T-helper 17 cell (primary cell): ENCODE measurements at places on chromosomes 2 and 18.

DNA sequence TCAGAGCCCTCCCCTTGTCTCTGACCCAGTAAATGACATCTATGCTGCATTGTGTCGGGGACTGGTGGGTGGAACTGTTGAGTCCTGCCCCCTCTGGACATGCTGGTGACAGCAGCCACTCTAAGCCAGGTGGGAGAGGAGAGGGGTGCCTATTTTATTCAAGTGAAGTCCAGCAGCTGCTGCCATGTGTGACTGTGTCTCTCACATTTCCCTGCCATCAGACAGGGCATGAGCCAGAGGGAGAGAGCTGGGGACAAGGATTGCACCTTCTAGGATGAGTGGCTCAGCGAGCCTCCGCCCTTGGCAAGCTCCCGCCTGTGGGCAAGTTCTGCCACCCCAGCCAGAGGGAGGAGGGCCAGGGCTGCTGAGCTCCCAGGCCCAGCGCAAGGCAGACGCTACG is 13.7 kb downstream of the NGEF start:
- no peak for DNase-seq

DNA sequence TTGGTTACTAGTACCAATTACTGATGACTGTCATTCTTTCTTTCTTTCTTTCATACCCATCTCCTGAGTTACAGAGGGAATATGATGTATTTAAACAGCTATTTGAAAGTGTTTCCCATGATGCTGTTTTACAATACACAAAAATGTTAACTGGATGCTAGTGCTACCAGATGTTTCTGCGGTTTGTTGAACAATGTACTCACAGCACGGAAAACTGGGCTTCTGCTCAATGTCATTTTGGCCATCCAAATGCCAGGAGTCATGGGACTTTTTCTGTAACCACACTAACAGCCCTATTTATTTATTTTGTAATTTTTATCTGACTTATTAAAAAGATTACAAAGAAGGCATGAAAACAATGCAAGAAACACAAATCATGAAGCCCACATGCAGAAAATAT is 313.8 kb downstream of the RIT2 start:
- DNase-seq: no peak

DNA sequence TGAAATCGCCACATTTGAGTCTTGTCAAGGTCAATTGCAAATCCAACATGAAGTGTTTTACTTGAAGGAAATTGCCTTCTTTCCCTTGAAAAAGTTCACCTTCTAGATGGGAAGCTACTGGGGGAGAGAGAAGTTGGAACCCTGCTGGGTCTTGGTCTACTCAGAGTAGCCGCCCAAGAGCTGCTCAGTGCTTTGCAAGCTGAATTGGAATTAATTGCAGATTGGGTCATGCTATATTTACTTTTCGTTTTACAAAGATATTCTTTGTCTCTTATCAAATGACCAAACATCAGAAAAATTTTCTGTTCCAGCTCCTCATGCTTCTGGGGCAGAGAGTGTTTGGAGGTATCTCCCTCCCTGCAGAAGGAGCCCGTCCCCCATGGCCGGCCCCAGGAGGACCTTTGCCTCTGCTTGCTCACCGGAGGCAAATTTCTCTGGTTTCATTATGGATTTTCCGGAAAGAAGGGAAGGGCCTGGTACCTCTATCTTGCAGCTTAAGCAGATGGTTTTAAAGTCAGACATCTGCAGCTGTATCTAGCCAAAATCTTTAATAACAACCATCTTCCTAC is 289.7 kb downstream of the MYT1L start:
- DNase-seq: no peak

- no peak for DNase-seq
These were observed 853 bp downstream of the GNAL start for GRCh38 chr18:11689669-11690565.

DNA sequence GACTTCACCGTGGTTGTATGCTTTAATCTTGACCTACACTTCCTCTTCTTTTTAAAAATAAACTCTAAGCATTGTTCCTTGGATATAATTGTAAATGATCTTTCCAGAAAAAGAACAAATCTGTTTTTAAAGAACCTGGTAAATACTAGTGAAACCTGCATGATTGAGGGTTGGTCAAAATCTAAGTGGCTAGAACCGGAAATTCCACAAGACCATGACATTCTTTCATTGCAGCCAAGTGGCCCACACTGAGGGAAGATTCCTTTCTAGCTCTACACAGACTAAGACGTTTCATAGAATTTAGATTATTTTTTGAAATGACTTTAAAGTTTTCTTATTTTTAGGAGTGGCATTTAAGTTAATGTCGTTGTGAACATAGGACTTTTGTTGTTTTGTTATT is 356.7 kb downstream of the NYAP2 start:
- DNase-seq: no peak

DNA sequence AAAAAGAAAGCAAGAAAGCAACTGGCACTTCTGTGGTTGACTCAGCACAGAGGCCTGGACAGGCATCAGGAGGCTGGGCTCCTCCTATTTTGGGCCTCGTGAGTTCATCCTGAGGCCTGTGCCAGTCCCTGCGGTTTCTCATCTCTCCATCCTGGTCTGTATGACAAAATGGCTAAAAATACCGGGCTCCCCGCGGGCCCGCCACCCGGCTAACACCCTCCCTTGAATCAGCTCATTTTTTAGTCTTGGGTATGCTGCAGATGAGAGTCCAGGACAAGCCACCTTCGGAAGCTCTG is 62.3 kb upstream of the YWHAQ start:
- no peak for DNase-seq

DNA sequence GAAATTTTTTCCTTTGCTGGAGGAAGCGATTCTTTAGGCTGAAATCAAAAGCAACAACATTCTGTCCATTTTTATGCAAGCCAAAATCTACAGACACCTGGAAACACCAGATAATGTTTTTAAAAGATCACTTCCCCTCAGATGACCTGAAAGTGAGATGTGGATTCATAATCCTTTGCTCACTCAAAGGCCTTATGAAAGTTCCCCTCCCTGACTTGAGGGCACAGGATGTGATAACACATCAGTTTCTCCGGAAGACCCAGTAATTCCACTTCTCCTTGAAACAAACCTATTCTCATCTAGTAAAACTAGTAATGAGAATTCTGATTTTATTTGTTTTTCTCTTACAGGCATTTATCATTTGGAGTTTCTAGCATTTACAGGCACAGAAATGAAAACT is 218.3 kb upstream of the RND3 start:
- no peak for DNase-seq

DNA sequence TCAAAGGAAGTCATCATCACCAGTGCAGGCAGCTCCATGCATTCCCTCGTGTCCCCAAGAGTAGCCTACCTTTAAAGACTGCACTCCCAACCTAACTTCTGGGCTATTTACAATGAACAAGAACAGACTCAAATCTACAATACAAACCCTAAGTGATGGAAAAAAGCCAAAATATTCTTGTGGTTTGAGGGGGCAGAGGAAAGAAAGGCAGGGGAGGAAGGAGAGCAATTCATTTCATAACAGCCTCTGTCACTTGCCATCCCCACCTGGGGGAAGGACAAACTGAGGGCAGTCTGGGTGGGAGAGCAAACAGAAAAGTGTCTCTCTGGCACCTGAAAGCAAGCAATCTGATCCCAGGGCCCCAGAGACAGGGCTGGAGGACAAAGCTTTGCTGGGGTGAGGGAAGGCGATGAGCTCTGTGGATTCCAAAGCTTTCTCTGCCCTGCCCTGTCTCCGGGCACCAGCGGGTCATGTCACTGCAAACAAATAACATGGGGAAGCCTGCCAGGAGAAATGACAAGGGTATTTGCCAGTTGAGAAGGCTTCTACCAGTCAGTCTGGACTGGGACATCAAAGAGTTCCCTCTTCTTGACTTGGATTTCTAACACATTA is 528.0 kb upstream of the TNP1 start:
- DNase-seq: no peak

DNA sequence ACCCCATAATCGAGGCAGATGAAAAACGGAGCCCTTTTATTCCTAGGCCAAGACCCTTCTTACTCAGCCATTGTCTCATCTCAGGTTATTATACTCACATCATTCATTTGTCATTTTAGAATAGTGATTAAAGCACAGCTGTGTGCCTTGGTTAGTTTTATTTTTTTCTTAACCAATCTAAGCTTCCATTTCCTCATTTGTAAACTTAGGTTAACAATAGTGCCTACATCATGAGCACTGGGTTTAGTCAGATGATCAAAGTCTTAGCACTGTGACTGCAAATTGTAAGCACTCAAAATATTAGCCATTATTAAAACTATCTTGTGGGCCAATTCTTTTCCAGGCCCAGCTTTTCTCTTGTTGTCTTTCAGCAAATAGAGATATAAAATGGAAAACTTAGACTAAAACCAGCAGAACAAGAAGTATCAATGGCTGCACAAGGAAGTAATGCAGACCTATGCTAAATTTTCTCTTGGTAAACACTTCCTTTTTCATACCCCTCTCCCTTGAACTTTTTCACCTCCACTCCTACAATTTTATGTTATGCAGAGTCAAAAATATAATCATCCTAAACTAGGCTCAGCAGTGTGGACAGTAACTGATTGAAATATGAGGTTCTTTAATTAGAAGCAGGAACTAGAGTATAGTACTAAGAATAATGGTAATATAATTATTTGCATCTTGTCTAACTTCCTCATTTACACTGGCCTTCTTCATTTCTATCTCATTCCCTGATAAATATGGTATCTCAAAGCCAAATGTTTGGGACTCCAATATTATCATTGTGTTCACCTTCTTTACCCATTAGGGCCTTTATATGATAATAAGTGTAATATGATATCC is 21.5 kb upstream of the GALNT3 start:
- no peak for DNase-seq

GRCh38 chr2:215554689-215555498 is 119.0 kb upstream of the FN1 start:
- DNase-seq: no peak

GRCh38 chr18:75409806-75410205 is 17.7 kb downstream of the SMIM21 start:
- DNase-seq: no peak

- no peak for DNase-seq
These were observed 272.8 kb upstream of the HDAC4 start for GRCh38 chr2:239673641-239674040.

- DNase-seq: no peak
These were observed 20.8 kb downstream of the TNFRSF11A start for GRCh38 chr18:62345909-62346308.

DNA sequence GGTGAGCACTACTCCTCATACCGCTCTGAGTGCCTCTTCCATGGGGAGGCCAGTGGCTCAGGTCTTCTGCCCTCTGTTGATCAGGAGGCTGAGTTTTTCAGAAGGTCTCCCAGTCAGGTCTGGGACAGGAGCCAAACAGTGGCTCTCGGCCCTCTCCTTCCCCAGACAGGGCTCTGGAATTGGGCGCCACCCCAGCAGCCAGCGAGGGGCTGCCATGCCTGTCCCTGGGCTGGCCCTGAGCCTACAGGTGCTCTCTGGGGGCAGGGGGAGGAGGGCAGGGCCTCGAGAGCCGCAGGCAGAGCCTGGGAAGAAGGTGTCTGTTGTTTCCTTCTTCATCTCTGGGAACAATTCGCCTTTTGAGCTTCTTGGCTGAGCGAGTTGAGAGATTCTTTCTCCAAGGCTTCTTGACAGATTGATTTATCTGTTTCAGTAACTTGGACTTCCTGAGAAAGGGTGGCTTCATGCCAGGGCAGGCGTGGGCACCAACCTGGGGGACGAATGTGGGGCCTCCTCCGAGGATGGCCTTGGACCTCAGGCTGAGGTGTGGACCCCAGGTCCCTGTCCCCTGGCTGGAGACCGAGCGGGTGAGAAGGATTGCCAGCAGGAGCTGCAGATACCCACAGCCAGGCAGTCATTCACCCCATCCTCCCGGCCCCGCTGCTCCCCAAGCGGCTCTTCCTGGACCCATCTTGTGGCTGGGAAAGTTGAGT is 64.7 kb upstream of the GLI2 start:
- no peak for DNase-seq

DNA sequence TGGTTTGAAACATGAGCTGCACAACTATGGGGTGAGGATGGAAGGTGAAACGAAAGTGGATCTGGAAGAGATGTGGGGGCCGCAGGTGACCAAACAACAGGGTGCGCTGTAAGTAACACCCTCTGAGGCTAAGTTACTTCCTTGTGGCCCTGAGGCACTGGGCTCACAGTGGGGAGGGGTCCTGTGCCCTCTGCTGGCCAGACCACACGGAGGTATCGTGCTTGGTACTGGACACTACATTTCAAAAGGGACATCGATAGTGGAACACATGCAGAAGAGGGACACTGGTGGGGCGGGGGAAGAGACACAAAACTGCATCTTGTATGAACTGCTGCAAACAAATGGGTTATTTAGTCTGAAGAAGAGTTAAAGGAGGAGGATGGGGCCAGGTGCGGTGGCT is 110.6 kb downstream of the CLIP4 start:
- DNase-seq: no peak

DNA sequence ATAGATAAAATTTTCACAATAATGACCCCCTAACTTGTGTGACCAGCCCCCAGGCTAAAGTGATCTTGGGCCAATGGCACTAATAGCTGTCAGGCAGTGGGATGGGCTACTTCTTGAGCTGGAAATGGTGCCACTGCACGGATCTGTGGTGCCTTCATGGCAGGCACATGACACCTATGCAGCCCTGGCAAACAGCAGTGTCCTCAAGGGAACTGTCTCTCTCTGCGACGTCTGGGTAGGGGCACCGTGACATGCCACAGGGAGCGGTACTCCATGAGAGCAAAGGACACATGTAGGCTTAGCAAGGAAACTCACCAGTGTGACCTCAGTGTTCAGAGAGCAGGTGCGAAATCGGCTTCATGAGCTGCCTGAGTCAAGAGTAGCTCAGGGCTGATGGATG is 161.7 kb upstream of the TWIST2 start:
- no peak for DNase-seq

DNA sequence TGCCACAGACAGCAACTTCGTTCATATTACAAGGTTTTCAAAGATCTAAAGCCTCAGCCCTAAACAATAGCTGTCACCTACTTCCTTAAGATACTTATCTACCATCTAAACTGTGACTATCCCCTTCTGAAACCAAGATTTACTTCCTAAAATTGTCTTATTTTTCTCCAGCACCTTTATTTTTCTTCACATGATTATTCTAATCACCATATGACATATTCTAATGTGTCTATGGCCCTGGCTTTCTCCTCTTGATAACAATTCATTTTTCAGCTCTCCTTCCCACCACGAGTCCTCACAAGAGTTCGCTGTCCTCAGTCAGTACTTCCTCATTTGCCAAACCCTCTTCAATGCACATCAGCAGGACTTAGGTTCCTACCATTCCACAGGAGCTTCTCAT is 53.9 kb downstream of the RTTN start:
- DNase-seq: no peak

- DNase-seq: peak; percentile 21
These were observed 174.0 kb downstream of the SMAD2 start for GRCh38 chr18:47756364-47757016.

GRCh38 chr18:13005289-13005688 is 14.1 kb downstream of the CEP192 start:
- no peak for DNase-seq

GRCh38 chr2:46065152-46065551 is 232.1 kb upstream of the EPAS1 start:
- DNase-seq: no peak
